COR-L47 (cell line): ENCODE measurements at places on chromosomes 16 and 17.
A peak's percentile ranks its signal among the peaks of the same experiment; 100 is the strongest.

DNA sequence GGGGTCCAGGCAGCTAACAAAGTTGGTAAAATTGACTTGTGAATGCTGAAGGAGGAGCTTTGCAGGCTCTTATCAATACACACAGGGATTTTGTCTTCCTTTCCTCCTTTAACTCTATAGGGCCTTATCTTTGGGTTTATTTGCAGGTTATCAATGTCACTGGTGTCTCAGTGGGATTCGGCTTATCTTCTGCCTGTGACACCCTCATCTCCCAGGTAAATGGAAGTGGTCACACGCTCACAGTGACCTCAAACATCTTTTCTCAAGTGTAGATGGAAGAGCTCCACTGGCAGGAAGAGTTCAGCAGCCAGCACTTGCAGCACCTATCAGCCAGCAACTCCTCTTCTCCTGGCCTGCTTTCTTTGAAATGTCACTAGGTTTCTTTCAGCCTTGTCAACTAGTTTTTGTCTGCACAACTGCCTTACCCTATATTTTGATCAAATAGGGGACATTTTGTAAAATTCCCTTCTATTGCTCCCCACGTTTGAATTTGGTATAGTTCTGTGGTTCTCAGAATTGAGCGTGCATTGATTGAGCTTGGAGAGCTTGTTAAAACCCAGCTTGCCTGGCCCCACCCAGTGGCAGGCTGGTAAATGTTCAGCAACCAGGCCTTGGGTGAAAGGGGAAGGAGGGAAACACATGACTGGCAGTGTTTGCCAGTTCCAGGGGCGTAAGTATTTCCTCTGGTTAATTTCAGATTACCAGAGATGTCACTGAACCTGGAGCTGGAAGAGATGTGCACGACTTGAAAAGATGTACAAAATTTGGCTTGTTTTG, 12.8 kb downstream of the SLC47A1 start:
- DNase-seq, result no peak

- DNase-seq, result peak; percentile 64
Observed at GRCh38 chr17:82830249-82830661, 9.6 kb downstream of the ZNF750 start.

DNA sequence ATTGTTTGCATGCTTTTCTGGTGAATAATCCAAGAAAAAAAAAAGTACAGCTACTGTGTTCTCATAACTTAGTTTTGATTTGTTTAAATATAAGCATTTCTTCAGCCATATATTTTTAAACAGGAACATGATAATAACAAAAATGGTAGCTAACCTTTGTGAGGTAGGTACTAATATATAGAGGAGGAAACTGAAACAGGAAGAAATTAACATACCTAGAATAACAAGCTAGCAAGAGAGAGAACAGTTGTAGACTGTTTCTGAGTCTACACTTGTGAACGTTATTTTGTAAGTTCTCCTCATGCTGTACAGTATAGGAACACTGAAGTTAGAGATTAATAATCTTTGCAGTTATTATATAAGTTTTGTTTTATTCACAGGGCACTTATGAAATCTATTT, 49.3 kb downstream of the NSRP1 start:
- DNase-seq, result no peak

- DNase-seq, result peak; percentile 89
Observed at GRCh38 chr17:80876950-80877728, 114.5 kb upstream of the CHMP6 start.
